ENCODE measurements at places on chromosomes 12 and 14.

- no peak for DNase-seq
These were observed 18.4 kb upstream of the RNU6-7 start for GRCh38 chr14:32183151-32184058.

GRCh38 chr12:106138633-106139421 lies at the start of gene NUAK1:
Gene NUAK1 (minus strand): TSS chr12:106138954. CDS start chr12:106138653, 301 bp downstream.
- DNase-seq, result no peak

GRCh38 chr12:115857160-115857920 lies 420.2 kb downstream of the MED13L start:
- DNase-seq, result no peak

DNA sequence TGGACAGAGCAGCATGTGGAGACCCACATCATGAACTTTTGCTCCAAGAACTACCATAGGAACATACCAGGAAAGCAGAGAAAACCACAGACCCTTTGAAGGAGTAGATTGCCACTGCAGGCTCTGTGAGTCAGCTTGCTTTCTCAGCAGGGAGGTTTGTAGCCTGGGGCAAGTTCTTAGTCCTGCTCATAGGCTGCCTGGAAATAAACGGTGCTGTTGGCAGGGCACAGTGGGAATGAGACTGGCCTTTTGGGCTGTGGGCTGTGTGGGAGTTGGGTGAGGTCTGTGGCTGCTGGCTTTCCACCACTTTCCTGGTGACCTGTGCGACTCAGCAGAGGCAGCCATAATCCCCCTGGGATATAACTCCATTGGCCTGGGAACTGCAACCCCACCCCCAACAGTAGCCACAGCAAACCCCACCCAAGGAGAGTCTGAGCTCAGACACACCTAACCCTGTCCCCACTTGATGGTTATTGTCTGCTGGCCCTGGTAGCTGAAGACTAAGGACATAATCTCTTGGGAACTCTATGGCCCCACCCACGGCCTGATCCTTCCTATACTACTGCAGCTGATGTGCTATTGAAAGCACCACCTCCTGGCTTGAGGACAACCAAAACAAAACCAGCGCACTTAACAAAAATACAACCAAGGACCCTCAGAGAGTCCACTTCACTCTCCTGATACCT lies 192.1 kb upstream of the GARIN6 start:
- DNase-seq, result no peak

DNA sequence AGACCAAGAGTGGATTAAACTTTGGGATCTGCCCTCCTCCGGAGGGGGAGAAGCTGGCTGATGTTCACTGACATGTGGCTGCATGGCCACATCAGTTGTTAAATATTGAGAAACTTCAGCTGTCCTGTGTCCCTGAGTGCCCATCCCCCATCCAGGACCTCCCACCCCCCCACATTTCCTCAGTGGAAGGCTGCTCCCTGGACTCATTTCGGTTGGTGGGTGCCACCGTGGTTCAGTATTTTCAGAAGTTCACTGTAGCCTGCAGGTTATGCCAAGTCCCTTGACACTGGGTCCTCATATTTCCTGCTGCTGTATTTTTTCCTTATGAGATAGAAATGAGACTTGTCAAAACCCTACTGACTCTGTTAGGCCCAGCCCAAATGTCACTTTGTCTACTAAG lies 302.4 kb downstream of the CACNA1C start:
- DNase-seq, result no peak

Data from OCI-LY7 (cell line).